ENCODE measurements at places on chromosomes 4 and X.

- DNase-seq = no peak
These were observed 490.3 kb upstream of the TECRL start for GRCh38 chr4:64899563-64899962.

GRCh38 chr4:77120886-77121508, 36.0 kb upstream of the CCNG2 start:
- DNase-seq = peak; percentile 29

- no peak for DNase-seq
These were observed 111.7 kb downstream of the CHRNA9 start for GRCh38 chr4:40446839-40447238.

GRCh38 chr4:126604268-126604867, 1028.4 kb upstream of the INTU start:
- DNase-seq = no peak

DNA sequence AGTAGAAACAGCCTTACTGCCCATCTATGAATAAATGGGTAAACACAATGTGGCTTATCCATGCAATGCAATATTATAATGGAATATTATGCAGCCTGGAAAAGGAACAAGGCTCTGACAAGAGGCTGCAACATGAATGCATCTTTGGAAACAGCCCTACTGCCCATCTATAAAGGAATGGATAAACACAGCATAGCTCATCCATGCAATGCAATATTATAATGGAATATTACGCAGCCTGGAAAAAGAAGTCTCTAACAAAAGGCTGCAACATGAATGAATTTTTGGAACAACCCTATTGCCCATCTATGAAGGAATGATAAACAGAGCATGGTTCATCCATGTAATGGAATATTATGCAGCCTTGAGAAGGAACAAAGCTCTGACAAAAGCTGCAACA, 161.0 kb downstream of the CRLF2 start:
- no peak for DNase-seq

DNA sequence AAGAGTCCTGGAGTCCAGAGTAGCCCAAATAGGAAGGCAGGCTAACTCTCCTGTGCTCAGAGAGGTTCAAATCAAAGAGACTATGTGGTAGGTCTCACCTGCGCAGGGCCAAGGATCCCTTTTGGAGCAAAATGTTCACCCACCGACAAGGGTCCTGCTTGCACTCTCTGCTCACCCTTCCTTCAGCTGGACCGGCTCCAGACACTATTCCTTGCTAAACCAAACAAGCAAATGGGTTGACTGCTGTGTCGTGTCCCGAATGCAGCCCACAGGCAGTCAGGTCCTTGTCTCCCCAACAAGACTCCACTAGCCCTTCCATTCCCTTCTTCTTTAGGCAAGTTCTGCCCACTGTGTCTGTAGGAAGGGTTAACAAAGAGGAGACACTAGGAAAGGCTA, 760 bp downstream of the TRMT2B start:
- DNase-seq = no peak

- DNase-seq = no peak
These were observed 118.7 kb downstream of the ATOH1 start for GRCh38 chr4:93947286-93947685.

DNA sequence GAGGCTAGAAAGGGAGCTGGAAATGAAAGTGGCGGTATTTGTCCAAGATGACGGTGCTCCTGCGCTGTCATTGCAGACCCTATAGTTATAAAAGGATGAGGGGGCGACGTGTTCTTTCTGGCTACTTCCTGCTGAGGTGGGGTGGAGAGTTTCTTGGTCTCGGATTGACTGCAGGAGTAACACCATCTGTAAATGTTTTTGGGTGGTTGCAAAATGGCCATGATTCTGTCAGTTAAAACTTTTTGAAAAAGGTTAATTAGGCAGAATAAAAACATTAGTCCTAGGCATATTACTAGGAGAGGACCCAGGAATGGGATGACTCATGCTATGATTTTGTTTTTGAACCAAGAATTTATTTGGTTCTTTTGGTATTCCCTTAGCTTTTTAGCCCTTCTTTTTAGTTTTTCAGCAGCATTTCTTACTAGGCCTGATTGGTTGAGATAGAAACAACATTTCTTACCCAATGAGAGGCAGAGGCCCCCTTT, 53.1 kb downstream of the USP11 start:
- no peak for DNase-seq

- DNase-seq = no peak
These were observed 4.7 kb downstream of the BLTP1 start for GRCh38 chr4:122156819-122157218.

- no peak for DNase-seq
These were observed 8.2 kb downstream of the SYAP1 start for GRCh38 chrX:16727637-16728036.

GRCh38 chr4:138111462-138112000, 130.6 kb downstream of the SLC7A11 start:
- peak; percentile 90 for DNase-seq

- DNase-seq = no peak
These were observed 30.7 kb upstream of the ATP6AP2 start for GRCh38 chrX:40550066-40550465.

GRCh38 chr4:80252953-80253352, 13.5 kb upstream of the FGF5 start:
- no peak for DNase-seq

GRCh38 chr4:184475498-184475897, 1.1 kb upstream of the IRF2 start:
- no peak for DNase-seq

- DNase-seq = no peak
These were observed 20.8 kb upstream of the PRPS2 start for GRCh38 chrX:12770440-12770839.

GRCh38 chrX:119753001-119753400, 5.4 kb upstream of the SOWAHD start:
- DNase-seq = peak; percentile 95

GRCh38 chr4:38456096-38456495, 207.9 kb upstream of the KLF3 start:
- no peak for DNase-seq

GRCh38 chrX:55638933-55639332, 15.7 kb downstream of the FOXR2 start:
- DNase-seq = no peak

- no peak for DNase-seq
These were observed 56.1 kb downstream of the PPP3CA start for GRCh38 chr4:101291198-101291597.

GRCh38 chrX:8201896-8202331, 30.8 kb upstream of the VCX2 start:
- DNase-seq = peak; percentile 58

GRCh38 chrX:15384304-15384703, at the start of gene VEGFD:
TSS of gene VEGFD (minus strand) at chrX:15384413. CDS start at chrX:15383946, 467 bp downstream.
- no peak for DNase-seq

GRCh38 chr4:7158991-7159390, 33.3 kb upstream of the SORCS2 start:
- no peak for DNase-seq

DNA sequence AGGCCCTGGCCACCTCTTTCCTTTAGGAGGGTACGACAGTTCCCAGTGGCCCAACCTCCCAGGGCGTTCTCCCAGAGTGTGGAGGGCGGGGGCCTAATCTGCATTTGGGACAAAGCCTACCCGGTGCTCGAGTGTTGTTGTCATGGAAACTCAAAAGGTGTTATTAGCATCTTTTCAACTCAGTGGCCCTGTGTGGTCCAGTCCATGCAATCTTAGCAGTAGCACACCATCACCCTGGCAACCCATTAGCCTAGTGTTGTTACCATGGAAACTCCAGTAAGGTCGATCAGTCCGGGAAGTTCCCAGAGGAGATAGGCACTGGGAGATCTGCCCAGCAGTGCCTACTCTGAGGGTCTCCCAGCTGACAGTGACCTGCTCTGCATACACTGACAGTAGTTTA, 20.2 kb downstream of the APLN start:
- DNase-seq = peak; percentile 36

GRCh38 chrX:12709047-12709446, 82.2 kb upstream of the PRPS2 start:
- DNase-seq = no peak

- DNase-seq = no peak
These were observed 631 bp upstream of the BMX start for GRCh38 chrX:15499976-15500375.

DNA sequence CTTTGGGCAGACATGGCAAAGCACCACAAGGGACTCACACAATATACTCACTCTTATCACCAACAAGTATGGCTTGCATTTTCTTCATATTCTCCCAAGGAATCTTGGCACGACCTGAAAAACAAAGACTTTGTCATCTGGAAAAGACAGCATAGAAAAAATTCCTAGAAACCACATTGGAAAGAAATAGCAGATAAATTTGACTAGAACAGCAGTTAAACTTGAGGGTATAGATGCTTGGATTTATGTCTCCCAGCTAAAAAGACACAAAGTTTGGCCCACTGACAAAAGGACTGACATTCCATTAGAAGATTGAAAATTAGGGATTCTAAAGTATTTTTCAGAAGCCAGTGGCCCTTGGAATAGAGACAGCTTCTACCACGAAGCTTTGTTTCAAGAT, 6.9 kb upstream of the VEGFC start:
- no peak for DNase-seq
